ENCODE measurements at places on chromosomes 3 and 15.

GRCh38 chr3:38500688-38501417, 4.7 kb downstream of the EXOG start:
- no peak for DNase-seq

- no peak for DNase-seq
Observed at GRCh38 chr3:105862217-105862616, 6.6 kb downstream of the CBLB start.

- DNase-seq: no peak
Observed at GRCh38 chr3:47418167-47419082, 37.6 kb downstream of the PTPN23 start.

DNA sequence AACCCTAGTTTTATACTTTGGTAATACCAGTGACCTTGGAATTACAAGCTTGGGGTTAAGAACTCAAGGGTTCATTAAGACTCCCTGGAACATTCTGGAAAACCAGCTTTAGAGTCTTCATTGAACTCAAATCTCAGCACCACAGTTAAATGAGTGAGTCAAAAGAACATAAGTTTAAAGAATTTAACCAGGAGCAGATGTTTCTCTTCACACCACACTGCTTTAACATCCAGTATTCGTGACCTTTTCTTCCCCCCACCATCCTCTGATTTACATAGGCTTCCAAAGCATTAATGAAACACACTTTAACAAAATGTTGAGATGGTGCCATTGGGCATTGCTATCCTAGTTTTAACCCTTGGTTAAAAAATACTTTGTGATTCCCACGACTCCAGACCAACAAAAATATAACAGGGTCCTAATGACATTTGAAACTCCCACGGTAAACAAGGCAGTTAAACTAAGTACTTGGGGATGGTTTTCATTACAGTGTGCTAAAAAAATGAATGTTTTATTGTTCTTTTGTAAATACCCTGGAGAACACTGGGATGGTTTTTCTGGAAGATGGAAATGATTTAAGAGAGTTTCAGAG, 123.9 kb downstream of the OXNAD1 start:
- DNase-seq: no peak

DNA sequence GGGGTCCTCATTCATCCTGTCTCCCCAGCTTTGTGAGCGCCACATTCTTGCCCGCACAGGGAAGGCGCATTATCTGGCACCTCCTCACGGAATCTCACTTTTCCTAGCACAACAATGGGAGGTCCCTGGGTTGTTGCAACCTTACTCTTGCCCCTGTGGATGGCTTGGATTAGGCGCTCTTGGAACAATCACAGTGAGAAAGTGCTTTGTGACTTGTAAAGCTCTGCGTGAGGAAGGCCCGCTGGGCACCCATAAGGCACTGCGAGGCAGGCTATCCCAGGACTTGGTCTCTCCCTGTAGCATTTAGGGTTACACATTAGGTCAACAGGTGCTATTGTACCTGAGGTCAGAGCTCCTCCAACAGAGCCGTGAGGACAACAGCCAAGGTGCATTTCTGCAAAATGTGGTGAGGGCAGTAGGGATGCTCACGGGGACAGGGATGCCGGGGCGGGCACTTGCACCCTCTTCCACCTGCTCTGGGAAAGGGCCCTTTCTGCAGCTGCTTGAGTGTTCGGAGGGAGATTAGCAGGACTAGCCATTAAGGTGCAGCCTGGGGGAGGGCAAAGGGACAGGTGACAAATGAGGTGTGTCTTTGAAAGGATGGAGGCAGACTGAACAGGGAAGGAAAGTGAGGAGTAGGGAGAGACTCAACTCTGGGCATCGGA, 13.9 kb upstream of the LRRC15 start:
- no peak for DNase-seq

DNA sequence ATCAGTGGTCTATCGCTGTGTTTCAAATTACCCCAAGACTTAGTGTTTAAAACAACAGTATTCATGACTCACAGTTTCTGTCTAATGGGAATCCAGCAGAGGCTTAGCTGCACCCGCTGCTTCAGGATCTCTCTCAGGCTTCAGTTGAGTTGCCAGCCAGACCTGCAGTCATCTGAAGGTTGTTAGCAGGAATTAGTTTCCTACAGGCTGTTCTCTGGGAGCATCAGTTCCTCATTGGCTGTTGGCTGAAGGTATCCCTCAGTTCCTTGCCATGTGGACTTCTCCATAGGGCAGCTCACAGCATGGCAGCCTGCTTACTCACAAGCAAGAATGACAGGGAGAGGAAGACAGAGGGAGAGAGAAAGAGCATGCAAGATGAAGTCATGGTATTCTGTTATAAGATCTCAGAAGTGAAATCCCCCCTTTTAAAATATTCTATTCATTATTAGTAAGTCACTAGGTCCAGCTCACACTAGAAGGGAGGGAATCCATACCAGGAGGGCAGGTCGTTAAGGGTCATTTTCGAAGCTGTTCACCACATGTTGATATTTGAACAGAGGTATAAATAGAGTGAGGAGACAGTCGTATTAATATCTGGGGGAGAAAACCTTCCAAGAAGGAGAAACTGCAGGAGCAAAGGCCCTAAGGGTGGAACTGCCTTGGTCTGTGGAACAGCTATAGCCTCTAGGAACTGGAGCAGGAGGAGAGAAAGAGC, 473.9 kb upstream of the PPP2R3A start:
- DNase-seq: no peak

DNA sequence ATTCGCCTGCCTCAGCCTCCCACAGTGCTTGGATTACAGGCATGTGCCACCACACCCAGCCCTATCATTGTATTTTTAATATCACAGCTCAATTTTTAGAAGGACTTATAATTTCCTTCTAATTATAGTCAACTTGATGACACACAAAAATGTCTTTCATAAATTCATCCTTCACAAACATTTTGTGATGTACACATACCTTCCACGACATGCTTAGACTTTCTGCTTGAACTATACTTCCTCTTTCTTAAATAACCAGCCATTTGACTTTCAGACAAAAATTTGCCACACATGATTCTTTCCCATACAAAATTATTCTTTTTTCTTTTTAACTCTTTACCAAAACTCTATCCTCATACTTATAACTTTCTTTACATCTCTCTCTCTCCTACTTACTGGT, 48.4 kb upstream of the CCK start:
- DNase-seq: no peak

- DNase-seq: no peak
Observed at GRCh38 chr3:51340013-51340829, 44.9 kb upstream of the MANF start.

DNA sequence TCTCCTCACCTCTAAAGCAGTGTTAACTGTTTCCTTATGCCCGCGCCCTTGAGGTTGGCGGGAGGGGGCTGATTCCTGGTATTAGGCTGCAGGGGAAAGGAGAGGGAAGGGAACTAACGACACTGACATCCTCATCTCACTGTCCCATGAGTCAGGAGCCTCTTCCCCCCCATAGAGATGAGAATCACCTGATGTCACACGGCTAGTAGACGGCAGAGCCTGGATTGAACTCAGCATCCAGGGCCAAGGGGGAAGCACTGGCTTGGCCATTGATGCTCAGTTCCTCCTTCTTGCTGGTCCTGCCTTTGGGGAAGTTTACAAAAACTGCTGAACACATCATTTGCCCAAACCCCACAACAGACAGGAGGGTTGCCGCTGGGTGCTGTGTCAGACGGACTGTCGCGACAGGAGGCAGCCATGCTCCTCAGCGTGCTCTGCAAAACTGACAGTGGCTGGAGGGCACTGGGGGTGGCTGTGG, 38.5 kb downstream of the IDH2 start:
- no peak for DNase-seq

DNA sequence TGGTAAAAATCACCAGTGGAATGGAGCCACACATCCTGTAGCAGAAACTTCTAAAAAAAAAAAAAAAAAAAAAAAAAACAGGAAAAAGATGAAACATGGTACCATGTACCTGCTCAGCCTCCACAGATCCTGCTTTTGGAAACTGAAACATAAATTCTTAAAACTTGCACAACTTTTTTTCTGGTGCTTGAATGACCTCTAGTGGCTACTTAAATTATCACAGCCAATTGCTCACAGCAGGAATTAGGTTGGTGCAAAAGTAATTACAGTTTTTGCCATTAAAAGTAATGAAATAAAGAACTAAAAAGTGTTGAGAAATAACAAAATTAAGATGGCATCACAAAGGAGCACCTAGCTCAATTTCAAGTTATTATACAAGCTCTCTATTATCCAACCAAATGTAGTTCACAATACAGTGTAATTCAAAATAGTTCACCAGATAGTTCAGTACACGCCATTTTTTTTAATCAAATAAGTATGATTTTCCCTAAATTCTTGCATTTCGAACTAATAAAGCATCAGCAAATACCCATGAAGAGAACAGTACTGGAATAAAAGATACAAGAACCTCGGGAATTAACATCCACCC, 80.6 kb downstream of the ULK4 start:
- no peak for DNase-seq

GRCh38 chr3:39260957-39261356, 18.9 kb downstream of the CX3CR1 start:
- no peak for DNase-seq

GRCh38 chr3:177234121-177234520, 36.8 kb upstream of the TBL1XR1 start:
- DNase-seq: no peak

- peak; percentile 56 for DNase-seq
Observed at GRCh38 chr3:72018343-72018984, 233.5 kb upstream of the PROK2 start.

GRCh38 chr15:29055876-29056275, 170.1 kb downstream of the APBA2 start:
- DNase-seq: no peak

DNA sequence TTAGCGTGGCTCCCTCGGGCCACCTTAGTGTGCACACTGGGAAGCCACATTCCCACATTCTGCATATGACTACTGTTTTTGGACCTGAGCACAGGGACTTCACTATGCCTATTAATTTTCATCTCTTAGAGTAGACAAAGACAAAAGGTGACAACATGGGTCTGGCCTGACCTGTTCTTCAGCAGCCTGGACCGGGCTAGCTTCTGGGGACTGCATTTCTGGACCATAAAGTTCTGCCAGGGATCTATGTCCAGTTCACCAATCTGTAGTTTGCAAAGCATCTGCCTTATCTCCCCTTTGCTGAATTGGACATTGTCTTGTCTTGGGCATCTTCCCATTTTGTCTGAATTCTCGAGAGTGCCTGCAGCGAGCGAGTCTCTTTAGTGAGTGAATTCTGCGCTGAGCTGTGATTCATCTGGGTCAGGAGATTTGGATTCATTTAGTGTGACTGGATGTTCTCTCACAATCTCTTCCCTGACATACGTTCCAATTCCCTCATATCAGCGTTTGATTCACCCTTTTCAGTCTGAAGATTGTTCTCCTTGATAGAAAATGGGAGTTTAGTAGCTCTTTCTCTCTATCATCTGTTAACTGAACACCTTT, 112.2 kb upstream of the PLXNA1 start:
- no peak for DNase-seq

- DNase-seq: no peak
Observed at GRCh38 chr3:195142519-195142918, 128.4 kb downstream of the XXYLT1 start.

GRCh38 chr3:172520301-172520831, 2.9 kb downstream of the TNFSF10 start:
- DNase-seq: no peak

DNA sequence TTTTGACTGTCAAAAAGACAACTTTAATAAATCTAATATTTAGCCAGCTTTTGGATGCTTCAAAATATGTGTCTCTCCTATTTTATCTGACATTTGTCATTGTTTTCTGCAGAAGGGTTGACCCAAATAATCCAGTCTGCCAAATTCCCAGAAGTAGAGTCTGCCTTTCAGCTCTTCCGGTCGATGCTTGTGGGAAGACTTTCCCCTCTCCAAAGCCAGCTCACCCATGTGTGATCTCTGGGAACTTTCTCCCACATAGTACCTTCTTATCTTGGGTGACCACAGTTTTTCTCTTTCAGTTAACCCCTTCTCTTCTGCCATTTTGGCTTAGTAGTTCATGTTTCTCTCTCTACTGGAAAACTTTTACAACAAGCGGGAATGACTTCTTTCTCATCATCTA, 94.1 kb downstream of the ASB7 start:
- no peak for DNase-seq

DNA sequence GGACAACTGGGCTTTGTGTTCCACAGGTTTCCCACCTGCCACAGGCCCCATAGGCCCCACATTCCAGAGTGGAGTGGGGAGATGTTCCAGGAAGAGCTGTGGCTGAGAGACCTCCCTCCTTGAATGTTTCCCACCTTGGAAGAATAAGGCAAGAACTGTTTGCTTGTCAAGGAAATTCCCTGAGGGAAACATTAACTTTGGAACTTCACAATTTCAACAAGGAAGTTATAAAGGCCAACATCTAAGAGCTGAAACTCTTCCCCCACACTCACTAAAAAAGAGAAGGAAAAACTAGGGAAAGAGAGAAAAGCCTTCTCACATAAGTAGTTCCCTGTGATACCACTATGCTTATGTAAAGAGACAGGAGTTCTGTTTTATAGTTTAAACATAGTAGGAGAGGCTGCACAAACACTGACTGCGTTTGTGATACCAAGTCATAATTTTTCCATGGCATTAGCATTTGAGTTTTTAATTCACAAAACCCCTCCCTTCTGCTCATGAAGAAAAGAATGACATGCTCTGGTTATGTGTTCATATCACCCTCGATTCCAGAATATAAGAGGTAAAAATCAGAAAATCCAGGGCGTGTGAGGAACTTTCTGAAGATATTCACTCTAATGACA, 39.8 kb upstream of the SPRED1 start:
- no peak for DNase-seq

DNA sequence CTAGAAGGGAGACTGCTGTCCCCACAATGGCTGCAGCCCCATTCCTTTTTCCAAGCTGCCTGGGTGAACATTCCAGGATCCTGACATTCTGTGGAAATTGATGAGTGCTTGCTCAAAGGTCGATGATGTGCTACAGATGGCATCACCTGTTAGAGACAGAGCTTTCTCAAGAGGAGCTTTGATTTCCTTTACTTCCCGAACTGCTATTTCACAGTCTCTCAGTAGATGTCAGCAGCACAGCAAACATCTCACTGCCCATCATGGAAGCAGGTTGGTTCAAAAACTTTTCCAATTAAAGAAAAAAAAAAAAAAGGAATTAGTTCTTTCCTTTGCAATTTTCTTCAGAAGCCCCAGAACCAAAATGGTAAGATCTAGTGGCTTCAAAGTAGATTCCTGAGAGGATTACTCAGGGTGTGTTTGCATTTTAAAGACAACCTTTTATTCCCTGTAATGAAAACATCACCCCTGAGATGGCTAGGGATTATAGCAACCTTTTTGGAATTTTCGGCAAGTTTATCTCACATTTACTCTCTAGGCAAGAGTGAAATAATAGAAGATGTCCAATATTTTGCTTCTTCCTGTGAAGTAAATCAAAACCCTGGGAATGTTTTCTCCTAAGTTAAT, 44.8 kb downstream of the POLR2M start:
- no peak for DNase-seq

- no peak for DNase-seq
Observed at GRCh38 chr3:50545781-50546180, 21.8 kb downstream of the C3orf18 start.
